ENCODE measurements at places on chromosomes 4 and X.

DNA sequence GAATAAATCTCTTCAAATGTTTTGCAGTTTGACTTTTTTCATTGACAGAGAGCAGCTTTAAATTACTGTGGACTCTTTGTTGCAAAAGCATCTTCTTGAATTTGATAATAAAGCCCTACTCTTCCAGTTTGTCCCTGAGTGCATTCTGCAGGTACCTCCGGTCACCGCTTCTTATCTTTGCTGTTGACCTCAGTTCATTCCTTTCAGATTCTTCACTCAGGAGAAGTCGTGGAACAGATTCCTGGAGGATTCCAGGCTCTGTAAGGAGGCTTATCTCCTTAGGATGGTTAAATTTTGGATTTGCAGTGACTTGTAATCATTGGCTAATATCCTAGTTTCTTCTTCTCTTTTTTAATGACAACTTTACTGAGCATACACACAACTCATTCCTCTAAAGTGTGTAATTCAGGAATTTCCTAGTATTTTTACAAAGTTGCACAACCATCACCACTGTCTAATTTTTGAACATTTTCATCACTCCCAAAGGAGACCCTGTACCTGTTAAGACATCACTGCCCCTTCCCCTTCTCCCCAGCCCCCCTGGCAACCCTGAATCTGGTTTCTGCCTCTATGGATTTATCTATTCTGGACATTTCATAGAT, 22.0 kb downstream of the TBL1X start:
- no peak for DNase-seq

GRCh38 chrX:34072906-34073305, 59.2 kb downstream of the FAM47A start:
- no peak for DNase-seq

DNA sequence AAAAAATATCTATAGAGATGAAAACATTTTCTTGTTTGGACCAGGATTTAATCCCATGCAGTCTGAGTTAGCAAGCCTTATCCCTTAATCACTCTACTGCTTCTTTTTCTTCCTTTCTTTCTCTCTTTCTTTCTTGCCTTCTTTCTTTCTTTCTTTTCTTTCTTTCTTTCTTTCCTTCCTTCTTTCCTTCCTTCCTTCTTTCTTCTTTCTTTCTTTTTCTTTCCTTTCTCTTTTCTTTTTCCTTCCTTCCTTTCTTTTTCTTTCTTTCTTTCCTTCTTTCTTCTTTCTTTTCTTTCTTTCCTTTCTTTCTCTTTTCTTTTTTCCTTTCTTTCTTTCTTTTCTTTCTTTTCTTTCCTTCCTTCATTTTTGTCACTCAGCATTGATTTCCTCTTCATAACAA, 434.6 kb downstream of the FAT4 start:
- no peak for DNase-seq

DNA sequence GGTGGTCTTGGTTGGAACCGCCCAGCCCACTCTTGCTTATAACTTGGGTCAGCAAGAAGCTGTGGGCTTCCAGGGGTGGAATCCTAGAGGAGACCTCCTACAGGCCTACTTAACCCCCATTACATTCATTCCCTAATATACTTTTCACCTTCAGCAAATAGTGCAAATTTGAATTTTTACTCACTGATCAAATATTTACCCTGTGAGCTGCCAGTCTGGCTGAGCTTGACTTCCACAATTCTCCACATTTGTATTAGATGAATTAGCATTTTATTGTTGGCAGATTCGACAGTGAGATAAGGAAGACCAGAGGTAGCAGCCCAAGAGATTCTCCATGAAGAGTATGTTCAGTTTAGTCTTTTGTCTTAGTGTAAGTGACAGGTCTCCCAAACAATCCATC, 199.6 kb downstream of the BCOR start:
- no peak for DNase-seq

GRCh38 chrX:109939498-109939897, 63.4 kb upstream of the TMEM164 start:
- DNase-seq, result no peak

GRCh38 chr4:10466161-10466560, 8.9 kb upstream of the ZNF518B start:
- no peak for DNase-seq

GRCh38 chrX:140775211-140775610, 65.7 kb downstream of the LINC00632 start:
- no peak for DNase-seq

DNA sequence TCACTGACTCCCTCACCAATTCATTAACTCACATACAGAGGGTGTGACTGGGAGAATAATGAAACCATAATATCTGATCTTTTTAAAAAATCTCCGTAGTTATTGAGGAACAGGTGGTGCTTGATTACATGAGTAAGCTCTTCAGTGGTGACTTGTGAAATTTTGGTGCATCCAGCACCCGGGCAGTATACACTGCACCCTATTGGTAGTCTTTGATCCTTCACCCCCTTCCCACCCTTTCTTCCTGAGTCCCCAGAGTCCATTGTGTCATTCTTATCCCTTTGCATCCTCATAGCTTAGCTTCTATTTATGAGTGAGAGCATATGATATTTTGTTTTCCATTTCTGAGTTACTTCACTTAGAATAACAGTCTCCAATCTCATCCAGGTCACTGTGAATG, 1143.8 kb downstream of the PCDH19 start:
- no peak for DNase-seq

DNA sequence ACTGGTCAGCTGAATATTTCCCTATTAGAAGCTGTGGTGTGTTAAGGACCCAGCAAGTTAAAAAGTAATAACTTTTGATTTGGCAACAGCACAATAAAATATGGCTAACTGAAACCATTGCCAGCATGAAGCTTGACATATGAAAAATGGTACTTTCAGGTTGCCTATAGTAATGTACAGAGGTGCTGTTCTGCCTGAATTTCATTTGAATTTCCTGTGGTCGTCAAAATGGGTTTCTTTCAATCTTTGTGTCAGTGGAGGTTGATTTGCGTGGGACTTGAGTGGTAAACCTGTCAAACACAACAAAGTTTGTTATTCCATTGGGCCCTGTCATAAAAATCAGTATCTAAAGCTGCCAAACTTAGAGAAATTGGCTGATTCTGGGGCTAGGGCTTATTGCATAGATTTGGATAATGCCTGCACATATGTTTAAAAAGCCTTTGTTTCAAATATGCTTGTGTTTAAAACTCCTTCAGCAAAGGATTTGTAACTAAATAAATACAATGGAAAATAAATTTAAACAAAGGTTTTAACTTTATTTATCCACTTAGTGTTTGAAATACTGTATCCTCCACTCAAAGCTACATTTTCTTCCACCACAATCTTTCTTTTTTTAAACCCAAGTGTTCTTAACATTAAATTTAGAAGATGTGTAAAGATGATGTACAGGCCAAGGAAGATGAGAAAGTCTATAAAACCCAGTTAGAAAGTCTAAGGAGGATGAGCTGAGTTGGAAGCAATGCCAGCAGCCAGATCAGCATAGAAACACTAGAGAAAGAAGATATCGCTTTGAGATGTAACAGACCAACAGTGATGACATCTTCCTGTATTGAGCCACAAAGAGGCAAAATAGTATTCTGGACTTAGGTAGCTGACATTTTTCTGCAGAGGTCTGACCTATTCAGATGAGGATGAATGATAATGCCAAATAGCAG, 134.8 kb upstream of the GIMD1 start:
- no peak for DNase-seq

DNA sequence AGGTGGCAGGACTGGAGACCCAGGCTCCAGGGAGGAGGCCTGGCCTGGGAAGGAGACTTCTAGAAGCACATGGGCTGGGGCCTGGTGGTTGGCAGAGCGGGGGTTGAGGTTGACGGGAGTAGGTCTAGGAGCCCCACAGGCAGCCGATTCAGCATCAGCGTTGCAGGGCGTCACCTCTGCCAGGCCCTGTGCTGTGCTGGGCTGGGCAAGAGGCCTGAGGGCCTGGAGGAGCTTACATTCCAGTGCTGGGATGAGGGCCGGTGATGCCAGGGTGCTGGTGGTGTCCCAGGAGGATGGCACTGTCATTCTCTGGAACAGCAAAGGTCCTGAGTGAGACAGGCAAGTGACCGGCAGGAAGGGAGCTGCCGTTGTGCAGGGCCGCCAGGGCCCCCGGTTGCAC, 76.6 kb downstream of the SORCS2 start:
- no peak for DNase-seq

DNA sequence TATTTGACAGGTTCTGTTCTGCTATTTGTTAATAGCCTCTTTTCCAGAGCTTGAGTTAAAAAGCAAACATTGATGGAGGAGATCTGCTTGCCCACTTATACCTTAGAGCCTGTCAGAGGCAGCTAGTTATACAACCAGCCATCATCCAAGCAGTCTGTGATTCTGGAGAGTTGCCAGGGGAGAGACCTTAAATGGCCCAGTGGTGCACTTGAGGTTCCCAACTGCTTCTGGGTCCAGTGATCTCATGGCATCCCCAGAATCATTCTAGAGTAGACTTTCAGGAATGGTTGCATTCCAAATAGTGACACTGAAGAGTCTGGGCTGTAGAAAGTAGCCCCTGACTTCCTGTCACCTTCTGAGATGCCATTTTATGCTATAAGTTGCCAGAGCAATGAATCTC, 160.7 kb downstream of the FHIP1A start:
- no peak for DNase-seq

DNA sequence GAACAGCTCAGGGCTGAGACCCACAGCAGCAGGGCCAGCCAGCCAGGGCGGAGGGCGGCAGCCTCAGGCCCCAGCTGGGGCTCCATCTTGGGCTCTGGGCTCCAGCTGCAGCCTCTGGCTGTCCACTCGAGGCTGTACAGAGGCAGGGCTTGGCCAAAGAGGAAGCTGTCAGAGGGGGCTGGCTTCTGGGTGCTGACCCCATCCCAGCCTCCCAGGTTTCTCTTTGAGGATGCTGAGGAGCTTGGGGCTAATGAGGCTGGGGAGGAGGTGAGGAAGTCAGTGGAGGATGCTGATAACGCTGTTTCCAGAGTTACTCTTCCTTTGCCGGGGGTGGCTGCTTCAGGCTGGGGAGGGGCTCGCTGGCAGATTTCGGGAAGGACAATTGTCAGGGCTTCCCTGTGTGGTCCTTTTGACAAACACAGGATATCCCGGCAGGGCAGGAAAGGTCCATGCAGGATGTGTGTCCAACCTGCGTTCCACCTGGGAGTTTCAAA, at the start of gene DIPK2B:
DIPK2B (minus strand) TSS at position 136 of the 494 bp plus-strand sequence; CDS start at position 86, 50 bp downstream.
- DNase-seq, result no peak

- no peak for DNase-seq
These were observed 119.5 kb downstream of the ARSF start for GRCh38 chrX:3160756-3161155.

GRCh38 chrX:53188763-53189162, 36.2 kb downstream of the KDM5C start:
- DNase-seq, result no peak

GRCh38 chr4:41285864-41286235, 29.1 kb downstream of the UCHL1 start:
- DNase-seq, result no peak

- no peak for DNase-seq
These were observed 157.0 kb downstream of the TMEM164 start for GRCh38 chrX:110159865-110160264.

- no peak for DNase-seq
These were observed 12.4 kb upstream of the ARHGAP36 start for GRCh38 chrX:131045726-131046125.

DNA sequence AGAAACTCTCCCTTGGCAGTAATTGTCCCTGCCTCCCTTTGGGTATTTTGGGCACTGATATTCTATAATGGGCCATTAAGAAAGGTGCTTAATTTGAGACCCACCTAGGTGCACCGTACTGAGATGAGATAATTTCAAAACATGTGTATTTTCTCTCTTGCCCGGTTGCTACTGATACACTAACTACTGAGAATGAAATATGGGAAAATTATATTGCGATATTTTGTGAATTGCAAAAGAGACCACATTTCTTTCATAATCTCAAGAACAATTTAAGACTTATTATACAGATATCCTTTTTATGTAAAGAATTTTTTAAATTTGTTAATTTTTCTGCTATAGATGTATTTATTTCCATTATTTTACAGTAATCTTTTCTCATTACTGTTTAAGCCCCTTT, 284.9 kb downstream of the ADGRL3 start:
- DNase-seq, result no peak

DNA sequence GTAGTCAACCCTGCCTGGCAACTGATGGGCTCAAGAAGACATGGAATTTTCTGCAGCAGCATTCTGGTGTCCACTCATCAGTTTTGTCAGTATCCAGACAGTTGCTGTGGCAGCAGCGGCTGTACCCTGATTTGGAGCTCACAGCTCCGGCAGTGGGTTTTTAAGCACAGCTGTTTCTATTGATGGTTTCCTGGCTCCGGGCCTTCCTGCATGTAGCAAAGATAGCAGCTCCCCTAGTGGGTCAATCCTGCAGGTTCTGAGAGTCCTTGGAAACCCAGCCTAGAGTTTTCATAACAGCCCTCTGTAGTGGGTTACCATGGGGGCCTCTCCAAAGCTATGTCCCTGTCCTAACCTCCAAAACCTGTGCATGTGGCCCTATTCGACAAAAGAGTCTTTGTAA, 84.0 kb upstream of the ATP6AP2 start:
- no peak for DNase-seq

GRCh38 chrX:51421972-51422597, 74.3 kb downstream of the NUDT11 start:
- no peak for DNase-seq

DNA sequence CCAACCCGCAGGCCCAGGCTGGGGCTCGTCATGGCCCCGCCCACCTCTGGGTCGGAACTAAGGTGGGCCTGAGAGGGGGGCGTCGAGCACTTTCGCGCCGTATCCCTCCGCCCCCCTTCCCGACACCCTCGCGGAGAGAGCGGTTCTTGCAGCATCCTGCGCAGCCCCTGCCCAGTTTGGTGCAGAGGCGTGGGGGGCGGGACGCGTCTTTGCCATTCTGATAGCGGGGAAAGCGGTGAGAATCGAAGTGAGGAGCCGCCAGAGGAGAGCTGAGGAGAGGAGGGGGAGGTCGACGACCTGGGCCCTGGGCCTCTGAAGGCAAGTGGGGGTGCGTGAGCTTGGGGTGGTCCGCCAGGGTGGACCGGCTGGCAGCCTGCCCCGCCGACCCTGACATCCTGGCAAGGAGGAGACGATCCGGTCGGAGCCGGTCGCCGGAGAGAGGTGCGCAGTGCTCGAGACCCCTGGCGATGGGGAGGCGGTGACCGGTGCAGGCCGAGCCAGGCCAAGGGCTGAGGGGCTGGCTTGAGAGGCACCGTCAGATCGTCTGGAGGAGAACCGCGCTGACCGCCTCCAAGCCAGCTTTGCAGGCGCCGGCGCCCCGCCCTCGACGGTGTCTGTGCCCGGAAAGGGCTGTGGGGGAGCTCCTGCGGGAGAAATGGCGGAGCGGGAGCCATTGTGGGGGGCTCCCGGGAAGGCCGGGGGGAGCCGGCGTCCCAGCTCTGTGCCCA, 25.5 kb downstream of the GPRASP3 start:
- no peak for DNase-seq

DNA sequence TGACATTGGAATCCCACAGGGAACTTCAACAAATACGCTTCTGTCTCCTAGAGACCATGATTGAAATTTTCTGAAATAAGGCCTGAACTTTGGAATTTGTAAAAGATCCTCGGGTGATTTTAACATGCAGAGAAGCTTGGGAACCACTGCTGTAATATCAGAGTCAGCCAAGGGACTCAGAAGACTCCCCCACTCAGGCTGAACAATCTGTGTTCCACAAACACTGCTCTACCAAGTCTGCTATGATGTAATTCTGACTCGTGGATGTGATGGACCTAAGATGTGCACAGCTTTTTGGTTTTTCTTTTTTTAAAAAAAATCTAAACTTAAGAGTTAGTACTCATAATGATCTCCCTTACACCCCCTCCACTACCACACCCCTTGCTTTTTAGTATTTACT, 26.0 kb downstream of the LRP2BP start:
- no peak for DNase-seq

All from epithelial cell of proximal tubule (primary cell).